Calu3 (cell line): ENCODE measurements at places on chromosomes 12 and 14.

DNA sequence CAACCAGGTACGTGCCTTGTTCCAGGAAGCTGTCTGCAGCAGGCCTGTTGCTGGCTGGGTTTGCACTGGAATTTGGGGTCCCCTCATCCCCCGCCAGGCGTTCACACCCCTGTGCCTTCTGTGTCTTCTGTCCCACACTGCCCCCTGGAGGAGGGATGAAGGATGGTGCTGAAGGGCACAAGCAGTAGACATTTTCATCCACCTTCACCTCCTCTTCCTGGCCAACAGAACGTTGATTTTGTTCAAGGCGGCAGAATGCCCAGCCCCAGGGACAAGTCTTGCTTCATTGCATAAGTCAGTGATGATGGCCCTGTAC, 122.1 kb downstream of the CALM1 start:
- peak; percentile 29 for DNase-seq

DNA sequence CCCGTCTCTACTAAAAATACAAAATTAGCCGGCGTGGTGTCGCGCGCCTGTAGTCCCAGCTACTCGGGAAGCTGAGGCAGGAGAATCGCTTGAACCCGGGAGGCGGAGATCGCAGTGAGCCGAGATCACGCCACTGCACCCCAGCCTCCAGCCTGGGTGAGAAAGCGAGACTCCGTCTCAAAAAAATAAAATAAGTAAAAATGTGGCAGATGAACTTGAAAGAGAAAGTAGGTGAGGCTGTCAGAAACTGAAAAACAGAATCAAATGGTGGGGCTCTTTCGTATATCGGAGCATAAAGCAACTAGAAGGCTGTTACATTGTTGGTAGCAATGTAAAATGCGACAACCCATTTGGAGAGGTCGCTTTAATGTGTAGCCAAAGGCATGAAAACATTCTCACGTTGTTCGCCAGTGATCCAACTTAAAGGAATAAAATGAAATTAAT, 767 bp upstream of the CCNT1 start:
- no peak for DNase-seq

- no peak for DNase-seq
Measured at GRCh38 chr12:9615420-9616136, 7.9 kb upstream of the KLRB1 start.

DNA sequence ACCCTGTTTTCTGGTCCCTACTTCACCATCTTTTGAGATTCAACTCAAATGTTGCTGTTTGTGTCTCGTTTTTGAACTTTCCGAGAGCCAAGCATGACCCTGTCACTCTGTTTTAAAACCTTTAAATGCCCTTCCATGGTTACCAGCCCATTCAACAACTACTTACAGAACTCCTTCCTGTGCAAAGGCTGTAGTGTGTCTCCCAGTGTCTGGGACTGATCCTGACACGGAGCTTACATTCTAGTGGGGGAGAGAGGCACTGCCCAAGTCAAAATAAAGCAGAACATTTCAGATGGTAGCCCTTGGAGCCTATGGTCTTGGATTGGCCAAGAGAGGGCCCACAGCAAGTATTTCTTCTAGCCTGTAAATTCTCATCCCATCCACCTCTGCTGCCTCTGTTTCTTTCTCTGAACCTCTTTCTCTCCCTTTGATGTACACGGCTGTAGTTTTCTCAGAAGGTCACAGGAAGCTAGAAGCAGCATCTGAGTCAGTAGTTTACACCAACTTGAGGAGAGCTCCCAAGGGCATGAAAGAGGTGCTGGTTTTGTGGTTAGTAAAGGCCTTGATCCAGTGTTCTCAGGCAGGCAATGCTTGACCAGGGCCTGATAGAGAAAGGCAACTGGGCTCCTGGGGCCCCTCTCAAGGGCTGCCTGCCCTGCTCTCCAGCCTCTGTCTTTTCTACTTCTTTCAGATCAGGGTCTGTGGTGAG, 42.3 kb upstream of the SLC24A4 start:
- DNase-seq = no peak

DNA sequence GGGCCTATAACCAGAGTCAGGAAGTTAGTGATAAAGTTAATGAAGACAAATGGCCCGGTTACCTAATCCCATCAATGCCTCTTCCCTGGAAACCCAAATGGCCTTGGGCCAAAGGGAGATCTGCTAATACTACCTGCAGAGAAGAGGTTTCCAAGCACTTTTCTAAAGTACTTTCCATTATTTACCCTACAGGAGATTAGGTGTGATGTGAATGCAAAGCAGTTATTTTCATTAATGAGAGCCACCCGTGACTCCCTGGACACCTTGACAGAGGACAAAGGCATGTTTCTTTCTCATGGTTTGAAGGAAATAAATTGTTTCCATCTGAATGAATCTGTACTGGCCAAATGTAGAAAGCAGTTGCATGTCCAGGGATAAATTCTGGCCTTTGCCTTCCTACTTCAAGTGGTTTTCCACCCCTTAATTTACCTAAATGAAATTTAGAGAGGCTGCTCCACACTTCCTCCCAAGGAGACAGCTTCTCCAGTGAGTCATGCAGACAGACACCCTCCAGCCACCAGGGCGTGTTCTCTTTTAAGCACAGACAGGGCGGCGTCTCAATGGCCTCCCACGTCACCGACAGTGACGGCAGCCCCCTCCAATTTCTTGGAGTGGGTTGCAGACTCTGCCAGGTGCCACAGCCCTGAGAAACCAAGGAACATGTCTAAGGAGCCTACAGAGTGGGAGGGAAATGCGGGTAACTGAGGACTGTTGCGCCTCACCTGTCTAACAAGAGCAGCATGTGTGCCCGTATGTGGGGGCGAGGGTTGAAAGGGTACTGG, 43.9 kb upstream of the GNPNAT1 start:
- no peak for DNase-seq

DNA sequence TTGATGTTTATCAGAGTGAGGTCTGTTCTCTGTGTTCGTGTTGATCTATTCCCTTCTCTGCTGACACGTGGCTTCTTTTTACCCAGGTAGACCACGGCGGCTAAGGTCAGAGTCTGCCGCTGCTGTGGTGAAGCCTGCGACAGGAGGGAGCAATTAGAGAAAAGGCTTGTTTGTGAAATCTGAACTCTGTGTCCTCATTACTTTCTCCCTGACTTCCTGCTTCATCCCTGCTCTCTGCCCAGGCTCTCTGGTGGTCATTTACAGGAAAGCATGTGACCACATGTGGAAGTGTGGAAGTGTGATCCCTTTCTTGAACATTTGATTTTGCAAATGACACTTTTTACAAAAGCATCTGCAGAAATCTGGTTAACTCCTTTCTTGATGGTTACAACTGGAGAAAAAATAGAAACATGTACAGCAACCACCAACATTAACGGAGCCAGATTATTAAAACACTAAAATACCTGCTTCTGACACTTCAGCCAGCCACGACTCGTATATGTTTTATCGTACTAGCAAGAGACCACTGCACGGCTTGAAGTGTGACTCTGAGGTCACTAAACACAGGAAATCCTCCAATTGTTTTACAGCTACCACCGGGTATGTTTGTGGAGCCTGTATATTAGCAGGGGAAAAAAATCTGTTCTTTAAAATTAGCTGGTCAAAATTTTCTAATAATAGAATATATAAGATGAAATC, 388.6 kb upstream of the TMPO start:
- peak; percentile 29 for DNase-seq

DNA sequence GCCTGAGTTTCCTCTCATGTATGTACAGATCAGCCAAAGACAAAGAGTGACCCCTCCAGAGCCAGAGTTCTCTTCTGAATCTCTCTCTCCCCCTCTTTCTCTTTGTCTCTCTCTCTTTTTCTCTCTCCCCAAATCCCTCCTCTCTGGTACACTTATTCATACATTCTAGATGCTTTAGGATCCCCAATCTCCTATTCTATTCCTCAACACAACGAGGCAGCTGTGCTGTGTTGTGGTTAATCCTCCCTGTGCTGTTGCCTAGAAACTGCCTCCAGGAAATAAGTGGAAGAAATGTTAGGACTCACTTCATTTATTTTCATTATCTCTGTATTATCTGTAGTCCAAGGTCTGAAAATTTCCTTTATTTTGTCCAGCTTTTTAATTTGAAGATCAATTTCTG, 350.5 kb upstream of the OR4E1 start:
- DNase-seq = no peak

DNA sequence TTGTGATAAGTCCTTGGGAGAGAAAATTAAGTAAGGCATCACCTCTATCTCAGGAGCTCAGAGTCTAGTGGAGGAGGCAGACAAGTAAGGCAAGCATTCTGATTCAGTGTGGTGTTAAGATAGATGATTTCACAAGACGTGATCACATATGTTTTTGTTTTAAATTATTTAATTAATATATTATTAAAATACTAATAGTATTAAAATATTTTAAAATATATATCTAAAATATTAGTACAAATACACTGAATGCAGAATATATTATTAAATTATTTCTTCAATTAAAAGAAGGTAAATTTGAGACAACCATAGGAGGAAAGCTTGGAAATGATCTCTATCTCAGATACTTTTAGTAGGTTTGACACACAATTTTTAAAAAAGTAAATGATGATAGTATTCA, 51.5 kb upstream of the ANO4 start:
- DNase-seq = no peak

DNA sequence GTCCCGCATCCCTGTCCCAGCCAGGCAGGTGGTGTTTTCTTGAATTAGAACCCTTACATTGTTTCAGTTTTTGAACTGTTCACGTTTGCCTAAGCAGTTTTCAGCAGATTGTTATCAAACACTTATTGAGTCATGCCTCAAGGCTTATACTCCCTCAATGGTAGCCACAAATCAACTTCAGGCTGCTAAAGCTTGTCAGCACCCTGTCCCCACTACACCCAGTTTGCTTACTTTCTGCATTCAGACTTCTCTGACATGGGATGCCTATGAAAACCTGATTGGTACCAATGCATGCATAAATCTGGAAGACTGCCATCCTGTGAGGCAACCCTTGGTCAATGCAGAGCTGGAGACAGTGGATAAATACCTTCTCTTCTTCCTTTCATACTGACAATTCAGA, 225.4 kb downstream of the BTG1 start:
- DNase-seq = no peak
